T-helper 9 cell (primary cell): ENCODE measurements at places on chromosomes 16 and 17.

GRCh38 chr17:33968350-33969044 is 286.6 kb upstream of the CCL2 start:
- DNase-seq, result no peak

DNA sequence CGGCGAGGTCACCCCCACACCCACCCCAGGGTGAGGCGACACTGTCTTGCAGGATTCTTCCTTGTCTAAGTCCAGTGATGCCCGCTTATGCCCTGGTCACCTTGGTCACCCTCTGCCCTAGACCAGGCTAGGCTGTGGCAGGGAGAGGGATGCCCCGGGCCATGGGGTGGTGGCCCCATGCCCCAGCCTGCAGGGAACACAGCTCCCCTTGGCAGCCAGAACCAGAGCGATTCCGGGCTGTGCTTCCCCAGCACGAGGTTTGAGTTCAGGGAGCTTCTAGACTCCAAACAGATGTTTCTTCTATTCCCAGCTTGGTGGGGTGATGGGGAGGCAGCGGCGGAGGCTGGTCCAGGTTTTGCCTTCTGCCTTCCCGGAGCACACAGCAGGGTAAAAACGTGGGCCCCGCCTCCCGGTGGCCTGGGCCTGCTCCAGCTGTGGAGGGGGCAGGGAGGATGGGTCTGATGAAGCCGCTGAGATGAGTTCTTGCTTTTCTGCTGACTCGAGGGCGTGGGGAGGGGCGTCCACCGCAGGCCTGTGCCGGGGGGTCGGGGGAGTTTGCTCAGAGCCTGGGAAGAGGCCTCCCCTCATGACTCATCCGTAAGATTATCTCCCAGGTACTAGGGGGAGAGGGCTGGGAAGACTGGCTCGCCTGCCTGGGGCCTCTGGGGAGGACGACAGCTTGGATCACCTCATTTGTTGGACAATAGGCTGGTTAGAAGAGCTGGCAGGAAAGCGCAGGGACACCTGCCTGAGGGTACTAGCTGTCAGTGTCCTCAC is 15.4 kb downstream of the SMTNL2 start:
- no peak for DNase-seq

DNA sequence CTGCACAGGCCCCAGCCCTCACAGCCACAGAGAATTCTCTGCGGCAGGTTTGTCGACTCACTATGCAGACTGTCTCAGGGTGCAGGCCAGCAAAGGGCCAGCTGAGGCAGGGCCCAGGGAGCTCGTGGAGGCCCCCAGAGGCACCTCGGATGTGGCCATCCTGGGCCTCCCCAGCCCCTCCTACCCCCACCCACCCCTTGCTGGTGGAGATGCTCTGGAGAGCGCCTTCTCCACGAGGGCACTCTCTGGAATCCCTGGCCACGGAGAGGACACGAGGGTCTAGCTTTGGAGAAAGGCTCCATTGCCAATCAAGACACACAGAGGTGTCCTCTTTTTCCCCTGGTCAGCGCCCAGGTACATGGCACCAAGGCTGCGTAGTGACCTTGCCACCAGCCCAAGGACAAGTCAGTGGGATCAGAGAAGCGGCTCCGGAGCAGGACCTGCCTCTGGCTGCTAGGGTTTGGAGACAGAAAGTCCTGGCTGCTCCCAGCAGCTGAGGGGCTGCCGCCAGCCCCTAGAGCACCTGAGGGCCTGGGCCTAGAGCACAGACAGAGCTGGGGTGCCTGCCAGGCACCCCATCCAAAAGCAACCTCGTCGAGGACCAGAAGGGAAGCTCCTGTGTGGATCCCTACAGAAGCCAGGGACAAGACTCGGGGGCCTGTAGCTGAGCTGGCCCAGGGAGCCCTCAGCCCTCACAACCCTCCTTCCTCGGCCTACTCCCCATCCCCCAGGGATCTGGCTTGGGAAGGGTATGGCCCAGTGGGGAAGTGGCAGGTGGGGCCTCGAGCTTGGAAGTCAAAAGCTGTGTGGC is 18.7 kb downstream of the ARL2BP start:
- DNase-seq, result no peak

GRCh38 chr16:66903544-66904427 is 14.9 kb downstream of the CDH16 start:
- no peak for DNase-seq

DNA sequence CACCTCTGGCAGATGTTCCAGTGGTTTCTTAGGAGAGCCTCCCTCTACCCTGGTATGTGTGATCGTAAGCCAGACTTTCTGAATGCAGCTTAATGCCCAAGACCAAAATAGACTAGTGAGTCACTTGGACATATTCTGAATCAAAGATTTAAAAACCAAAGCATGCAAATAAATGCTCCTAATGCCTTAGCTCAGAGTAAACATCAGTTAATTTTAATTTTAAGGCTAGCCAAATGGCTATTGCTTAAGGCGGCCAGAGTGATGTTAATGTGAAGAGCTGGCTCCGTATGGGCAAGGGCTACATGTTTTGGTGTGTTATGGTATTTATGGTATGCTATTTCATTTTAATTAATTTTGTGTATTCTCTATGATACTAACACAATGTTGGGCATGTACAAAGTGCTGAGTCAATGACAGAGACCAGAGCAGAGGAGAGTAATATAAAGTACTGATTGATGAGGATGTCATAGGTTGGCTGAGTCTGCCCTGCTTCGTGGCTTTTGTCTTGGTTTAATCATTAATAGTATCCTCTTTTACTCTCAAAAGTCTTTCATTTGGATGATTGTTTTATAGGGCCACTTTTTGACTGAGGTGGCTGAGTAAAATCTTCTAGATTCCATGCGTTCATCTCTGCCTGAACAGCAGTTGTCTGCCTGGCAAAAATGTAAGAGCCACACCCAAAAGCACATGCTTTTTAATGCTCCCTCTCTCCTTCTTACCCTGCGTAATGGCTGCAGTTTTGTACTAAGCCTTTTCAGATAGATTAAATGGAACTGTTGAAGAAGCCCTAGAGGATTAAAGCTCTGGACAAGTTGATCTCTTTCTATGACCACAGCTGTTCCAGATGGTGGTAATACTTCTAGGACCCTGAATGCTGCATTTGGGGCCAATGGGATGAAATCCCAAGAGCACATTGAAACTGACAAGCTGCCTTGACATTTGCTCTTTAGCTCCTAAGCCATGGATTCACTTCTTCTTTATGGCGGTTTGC is 59.6 kb downstream of the MAP2K6 start:
- no peak for DNase-seq
